ENCODE measurements at places on chromosomes 16 and 17.

GRCh38 chr16:58563235-58563634 lies 47.9 kb downstream of the SETD6 start:
- DNase-seq: no peak

- no peak for DNase-seq
These were observed 69.8 kb downstream of the PRKCA start for GRCh38 chr17:66372182-66372581.

GRCh38 chr16:75152635-75153034 lies 4.3 kb downstream of the ZFP1 start:
- DNase-seq: no peak

GRCh38 chr17:51133365-51133764 lies 12.7 kb upstream of the SPAG9 start:
- DNase-seq: no peak

DNA sequence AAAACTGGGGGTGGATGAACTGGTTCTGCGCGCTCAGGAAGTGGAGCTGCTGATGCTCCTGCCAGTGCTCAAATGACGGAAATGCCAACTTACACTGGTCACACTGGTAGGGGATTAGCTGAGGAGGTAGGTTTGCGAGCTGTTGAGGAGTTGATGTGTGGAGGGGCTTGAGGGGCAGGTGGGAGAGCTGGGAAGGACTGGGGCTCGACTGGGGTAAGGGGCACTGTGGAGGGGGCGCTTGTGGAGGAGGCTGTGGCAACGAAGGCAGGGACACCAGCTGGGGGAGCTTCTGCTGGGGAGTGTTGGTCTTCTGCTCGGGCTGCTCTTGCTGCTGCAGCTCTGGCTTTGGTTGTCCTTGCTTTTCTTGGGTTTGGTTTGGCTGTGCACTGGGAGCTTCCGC lies 252.9 kb downstream of the ZFHX3 start:
- DNase-seq: no peak

- no peak for DNase-seq
These were observed 122.8 kb downstream of the CCDC182 start for GRCh38 chr17:57622306-57622682.

- no peak for DNase-seq
These were observed 10.6 kb upstream of the CD300A start for GRCh38 chr17:74455821-74456220.

- DNase-seq: no peak
These were observed 54.4 kb upstream of the ICAM2 start for GRCh38 chr17:64074704-64075426.

DNA sequence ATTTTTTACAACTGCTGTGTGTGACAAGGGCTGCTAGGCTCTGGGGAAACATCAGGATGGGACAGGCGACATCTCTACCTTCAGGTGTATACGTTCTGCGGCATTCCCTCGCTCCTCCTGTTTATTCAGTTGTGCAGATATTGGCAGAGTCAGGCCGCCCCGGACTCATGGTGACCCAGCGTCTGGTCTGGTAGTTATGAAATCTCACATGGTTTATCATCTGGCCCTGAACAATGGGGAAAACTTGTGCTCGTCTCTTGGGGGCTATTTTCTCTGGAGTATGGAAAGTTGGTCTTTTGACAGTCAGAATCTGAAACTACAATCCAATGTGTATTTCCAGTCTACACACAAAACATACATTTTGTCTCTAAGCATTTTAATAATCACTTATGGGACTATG lies 3.3 kb downstream of the MARCHF10 start:
- no peak for DNase-seq

- no peak for DNase-seq
These were observed 14.4 kb upstream of the FBXO47 start for GRCh38 chr17:38981636-38982035.

GRCh38 chr17:9367156-9367555 lies 208.5 kb downstream of the STX8 start:
- DNase-seq: no peak

DNA sequence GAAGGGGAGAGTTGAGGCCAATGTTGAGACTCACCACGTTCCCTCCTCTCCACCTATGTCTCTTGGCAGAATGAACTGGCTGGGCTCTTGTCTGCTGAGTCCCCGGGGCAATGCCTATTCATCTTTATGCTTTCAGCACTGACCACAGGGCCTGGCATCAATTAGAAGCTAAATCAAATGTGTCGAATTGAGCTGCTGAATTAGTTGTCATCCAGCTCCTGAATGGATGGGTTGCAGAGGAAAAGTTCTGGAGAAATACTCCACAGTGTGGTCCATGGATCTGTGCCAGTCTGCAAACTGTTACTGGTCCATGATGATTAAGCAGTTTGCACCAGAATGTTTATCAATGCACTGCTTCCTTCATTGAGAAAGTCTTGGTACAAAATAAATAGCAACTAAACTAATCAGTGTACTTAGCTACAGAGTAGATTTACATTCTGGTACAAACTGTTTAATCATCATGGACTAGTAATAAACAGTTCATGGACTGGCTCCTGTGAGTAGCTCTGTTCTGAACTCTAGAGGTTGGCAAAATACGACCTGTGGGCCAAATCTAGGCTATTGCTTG lies 4.6 kb downstream of the CNGB1 start:
- no peak for DNase-seq

- no peak for DNase-seq
These were observed 115.9 kb upstream of the CIBAR2 start for GRCh38 chr16:85227946-85228862.

Measured in stimulated activated CD4-positive, alpha-beta T cell treated with anti-CD3 and anti-CD28 coated beads, Interleukin-1b, Interleukin-23, amount 100 ng/mL, for 24 hours (primary cell).